ENCODE measurements at places on chromosomes 6 and 20.

DNA sequence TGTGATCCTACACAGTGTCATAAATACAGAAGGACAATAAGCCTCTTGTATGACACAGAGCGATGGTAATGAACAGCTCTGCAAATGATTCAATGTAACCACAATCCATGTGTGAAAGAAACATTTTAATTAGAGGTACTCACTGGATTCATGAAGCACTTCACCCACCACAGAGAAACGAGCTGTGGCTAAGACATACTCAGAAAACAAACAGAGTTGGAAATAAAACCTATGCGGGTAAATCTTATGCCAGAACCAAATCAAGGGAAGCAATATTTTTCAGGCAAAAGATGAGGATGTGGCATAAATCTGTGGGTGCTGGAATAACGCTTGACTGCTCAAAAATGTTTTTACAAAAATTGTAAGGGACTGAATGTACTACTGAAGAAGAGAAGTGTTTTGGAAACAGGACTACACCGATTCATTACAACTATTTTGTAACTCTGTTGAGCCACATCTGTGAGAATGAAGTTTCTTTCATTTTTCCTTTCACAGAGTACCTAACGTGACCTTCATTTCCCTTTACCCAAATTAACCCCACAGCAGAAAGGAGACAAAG is 112.1 kb downstream of the WDR27 start:
- no peak for DNase-seq

- DNase-seq: no peak
Measured at GRCh38 chr6:155152211-155153076, 111.4 kb upstream of the CLDN20 start.

- no peak for DNase-seq
Measured at GRCh38 chr6:143361536-143362191, 88.8 kb downstream of the ADAT2 start.

- no peak for DNase-seq
Measured at GRCh38 chr20:41334443-41335421, 5.9 kb upstream of the LPIN3 start.

DNA sequence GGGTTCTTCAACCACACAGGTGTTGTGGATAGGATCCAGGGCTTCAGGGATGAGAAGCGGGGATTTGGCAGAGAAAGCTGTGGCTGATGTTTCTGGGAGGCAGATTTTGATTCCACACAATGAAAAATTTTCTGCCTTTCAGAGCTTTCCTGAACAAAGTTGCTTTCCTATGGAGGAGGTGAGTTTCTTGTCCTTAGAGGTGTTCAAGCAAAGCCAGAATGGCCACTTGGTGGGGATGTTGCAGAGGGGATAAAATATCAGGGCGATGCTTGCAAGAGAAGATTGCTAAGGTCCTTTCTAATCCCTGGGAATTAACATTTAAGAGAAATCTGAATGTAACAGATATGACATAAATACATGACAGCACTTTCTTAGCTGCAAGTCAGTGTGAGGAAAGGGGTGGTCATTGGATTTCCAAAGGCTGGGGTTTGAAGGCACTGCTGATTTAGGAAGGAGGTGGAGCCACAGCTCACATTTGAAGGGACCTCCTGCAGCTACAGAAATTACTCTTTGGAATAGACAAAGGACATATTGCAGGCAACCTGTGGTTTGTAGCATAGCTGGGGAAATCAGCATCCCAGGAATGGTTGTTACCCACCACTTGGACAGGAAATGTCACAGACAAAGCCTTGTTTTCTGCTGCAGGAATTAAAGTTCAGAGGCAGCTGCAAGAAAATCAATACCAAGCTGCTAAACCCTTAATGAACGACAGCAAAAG is 271.1 kb upstream of the CHD6 start:
- peak; percentile 10 for DNase-seq

GRCh38 chr6:35508027-35508426 is 4.7 kb downstream of the TULP1 start:
- no peak for DNase-seq

DNA sequence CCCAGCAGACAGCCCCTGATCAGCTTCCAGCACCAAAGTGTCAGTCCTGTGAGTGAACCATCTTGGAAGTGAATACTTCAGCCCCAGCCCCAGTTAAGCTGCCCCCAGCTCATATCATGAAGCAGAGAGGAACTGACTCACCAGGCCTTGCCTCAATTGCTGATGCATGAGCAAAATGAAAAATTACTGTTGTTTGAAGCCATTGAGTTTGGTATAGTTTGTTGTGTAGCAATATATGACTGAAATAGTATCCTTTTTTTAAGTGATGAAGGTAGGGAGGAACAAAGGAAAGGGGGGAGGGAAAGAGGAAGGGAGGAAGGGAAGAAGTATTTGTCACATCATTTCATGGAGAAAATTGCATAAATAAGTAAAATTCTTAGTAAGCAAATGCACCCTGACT is 266.4 kb downstream of the MAFB start:
- no peak for DNase-seq

DNA sequence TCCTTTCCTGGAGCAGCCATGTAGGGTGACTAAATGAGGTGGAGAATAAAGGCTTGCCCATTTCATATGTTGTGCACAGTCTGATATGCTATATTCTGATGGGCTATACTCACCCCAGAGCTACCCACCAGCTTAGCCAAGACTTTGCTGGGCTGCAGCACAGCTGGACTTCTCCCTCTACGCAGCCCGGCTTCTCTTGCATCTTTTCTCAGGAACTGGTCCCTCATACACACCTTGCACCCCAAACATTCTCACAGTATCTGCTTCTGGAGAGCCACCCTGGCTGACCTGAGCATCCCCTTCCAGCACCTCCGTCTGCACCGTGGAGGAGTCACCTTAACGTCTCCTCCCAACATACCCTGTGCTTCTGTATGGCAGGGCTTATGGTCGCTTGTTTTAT is 150.8 kb upstream of the PMEPA1 start:
- no peak for DNase-seq
